BE2C (cell line): ENCODE measurements at places on chromosomes 7 and 10.
A peak's percentile ranks its signal among the peaks of the same experiment; 100 is the strongest.

GRCh38 chr7:92740700-92741126 lies 95.7 kb downstream of the CDK6 start:
- no peak for DNase-seq

GRCh38 chr10:122168598-122169394 lies 102.3 kb upstream of the BTBD16 start:
- DNase-seq, result no peak

DNA sequence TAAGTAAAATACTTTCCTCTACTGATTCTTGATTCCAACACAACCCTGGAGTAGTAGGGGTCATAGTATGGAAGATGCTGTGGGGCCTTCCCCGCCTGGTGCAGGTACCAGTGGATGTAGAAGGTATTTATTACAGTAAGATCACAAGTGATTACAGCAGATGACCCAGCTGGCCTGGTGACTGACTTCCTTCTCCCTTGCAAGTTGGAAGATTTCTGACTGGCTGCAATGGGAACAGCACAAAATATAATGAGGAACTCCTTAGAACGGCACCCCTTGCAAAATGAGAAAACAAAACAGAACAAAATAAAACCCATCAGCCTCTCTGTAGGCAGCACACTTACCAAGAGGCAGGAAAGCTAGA lies 61.7 kb upstream of the TARP start:
- DNase-seq, result no peak

GRCh38 chr10:63614371-63614891 lies 93.2 kb downstream of the REEP3 start:
- peak; percentile 14 for DNase-seq

DNA sequence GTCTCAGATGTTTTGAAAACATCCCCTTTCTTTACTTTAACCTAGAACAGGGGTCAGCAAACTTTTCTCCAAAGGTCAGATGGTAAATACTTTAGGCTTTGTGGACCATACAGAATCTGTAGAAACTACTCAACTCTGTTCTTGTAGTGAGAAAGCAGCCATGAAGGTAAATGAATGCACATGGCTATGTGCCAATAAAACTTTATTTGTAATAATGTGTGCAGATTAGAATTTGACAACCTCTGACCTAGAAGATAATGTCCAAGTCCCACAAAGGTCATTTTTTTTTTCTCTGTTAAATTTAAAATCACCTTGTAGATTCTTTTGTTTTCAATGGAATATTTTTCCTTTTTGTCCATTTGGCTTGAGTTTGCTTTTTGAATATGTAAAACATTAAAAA lies 17.2 kb downstream of the OIT3 start:
- no peak for DNase-seq

GRCh38 chr10:47154762-47155161 lies 145.2 kb upstream of the GDF10 start:
- no peak for DNase-seq

DNA sequence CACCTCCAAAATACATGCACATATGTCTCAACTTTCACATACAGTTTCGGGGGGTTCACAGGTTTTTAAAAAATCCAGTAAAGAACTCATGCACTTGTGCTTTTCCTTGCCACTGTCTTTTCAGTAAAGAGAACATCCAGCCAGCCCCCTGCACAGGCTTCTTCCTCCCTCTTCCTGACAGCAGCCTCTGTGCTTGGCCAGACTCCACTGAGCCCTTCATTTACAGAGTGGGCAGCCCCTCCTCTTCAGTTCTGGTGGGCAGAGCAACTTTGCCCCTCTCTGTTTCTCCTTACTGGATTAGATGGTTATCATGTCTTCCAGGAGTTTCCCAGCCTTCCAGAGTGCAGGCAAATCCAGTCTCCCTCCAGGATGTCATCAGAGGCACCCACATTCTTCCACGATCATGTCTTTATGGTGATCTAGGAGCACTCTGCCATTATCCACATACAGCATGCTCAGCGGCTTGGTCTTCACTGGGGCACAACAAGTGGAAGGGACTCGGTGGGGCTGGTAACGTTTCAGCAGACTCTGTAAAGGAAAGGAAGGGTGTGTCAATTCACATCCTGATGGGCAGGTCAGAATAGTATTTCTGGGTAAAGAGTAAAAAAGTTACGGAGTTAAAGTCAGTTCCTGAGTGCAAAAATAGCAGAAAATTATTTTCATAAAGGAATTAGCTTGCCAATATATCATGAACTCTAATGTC lies 8.8 kb downstream of the NODAL start:
- no peak for DNase-seq

DNA sequence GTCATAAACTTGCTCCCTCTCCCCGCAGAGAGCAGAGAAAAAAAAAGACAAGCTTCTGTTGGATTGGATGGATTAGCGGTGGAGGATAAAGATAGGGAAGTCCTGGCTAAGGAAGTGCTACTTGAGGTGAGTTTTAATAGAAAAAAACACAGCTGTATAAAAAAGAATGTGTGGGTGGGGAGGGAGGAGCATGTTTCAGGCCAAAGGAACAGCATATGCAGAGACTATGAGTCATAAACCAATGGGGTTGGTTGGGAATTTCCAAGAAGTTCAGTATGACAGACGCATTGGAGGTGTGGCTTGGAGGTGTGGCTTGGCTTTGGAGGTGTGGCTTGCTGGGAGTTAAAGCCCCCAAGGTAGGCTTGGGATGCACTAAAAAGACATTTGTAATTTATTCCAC lies 103.0 kb upstream of the LSM8 start:
- DNase-seq, result no peak

GRCh38 chr7:37970211-37970610 lies 49.8 kb downstream of the EPDR1 start:
- no peak for DNase-seq

- no peak for DNase-seq
These were observed 233.6 kb upstream of the PPP1R3A start for GRCh38 chr7:114152314-114152938.

- no peak for DNase-seq
These were observed 227.7 kb downstream of the FANK1 start for GRCh38 chr10:126124046-126124445.

DNA sequence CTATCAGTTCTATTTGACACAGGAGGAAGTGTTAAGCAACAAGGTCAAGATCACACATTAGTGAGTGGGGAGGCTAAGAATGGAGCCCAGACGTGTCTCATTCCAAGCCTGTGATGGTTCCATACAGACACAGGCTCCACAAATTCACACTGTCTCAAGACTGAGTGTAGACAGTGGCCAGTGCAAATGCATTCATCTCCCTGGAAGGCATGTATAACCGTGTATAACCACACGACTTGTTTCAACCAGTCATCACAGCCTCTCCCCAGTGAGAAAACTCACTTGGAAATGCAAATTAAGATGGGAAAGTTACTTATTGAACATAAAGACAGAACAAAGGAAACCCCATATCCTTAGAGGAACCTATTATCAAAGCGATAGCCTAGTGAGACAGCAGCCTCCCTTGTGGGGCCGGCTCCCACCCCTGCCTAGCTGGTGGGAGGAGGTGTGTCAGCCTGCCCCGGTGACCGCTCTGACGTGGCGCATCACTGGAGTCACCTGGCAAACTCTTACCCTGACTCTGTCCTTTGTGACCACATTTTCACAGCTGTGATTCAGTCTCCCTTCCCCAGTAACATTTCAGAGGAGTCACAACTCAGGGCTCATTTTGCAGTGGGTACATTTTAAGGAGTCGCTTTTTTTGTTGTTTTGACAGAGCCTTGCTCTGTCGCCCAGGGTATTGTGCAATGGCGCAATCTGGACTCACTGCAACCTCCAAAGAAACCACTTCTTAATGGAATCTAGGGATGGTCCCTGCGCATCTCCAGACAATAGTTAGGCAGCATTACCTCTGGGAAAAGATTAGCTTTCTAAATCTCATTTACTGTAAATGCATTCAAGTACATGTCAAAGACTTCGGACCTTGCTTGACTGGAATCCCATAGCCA lies 126.6 kb upstream of the PARD3 start:
- no peak for DNase-seq

- no peak for DNase-seq
These were observed 38.3 kb downstream of the WBP1L start for GRCh38 chr10:102781921-102782557.

GRCh38 chr7:27600247-27600646 lies 62.4 kb downstream of the HIBADH start:
- no peak for DNase-seq

GRCh38 chr7:140269004-140269638 lies 92.3 kb upstream of the KDM7A start:
- no peak for DNase-seq

GRCh38 chr10:103374263-103374662 lies 6.5 kb downstream of the TAF5 start:
- no peak for DNase-seq

DNA sequence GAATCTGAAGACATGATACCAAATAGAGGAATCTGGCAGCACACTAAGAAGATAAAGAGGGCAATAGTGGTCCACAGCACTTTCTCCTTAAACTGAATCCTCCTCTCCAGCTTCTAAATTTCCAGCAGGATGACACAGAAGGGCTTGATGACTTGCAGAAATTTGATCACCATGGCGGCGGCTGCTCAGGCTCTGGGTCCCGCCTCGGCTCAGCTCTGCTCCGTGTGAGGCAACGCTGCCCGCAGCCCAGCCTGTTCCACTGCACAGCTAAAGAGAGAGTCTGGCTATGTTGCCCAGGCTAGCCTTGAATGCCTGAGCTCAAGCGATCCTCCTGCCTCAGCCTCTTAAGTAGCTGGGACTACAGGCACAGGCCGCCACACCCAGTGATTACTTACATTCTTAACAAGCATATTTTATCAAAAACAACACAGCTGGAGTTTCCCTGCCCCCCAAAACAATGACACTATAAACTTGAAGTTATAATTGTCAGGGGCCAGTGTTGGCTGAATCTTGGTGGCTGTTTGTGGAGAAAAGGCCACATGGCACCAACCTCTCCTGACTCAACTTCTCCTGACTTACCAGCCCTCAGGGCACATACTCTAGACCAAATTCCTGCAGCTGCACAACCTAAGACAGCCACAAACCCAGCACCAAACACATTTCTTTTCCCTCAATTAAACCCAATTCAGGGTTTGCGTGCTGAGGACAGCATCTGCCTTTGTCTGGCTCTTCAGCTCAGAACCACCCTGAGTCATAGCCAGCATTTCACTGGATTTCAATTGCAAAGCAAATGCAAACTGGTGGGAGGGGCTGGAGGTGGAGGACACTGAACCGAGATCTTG lies 11.6 kb upstream of the TNPO3 start:
- DNase-seq, result no peak

GRCh38 chr10:88582411-88582805 lies 710 bp downstream of the RNLS start:
- DNase-seq, result no peak

DNA sequence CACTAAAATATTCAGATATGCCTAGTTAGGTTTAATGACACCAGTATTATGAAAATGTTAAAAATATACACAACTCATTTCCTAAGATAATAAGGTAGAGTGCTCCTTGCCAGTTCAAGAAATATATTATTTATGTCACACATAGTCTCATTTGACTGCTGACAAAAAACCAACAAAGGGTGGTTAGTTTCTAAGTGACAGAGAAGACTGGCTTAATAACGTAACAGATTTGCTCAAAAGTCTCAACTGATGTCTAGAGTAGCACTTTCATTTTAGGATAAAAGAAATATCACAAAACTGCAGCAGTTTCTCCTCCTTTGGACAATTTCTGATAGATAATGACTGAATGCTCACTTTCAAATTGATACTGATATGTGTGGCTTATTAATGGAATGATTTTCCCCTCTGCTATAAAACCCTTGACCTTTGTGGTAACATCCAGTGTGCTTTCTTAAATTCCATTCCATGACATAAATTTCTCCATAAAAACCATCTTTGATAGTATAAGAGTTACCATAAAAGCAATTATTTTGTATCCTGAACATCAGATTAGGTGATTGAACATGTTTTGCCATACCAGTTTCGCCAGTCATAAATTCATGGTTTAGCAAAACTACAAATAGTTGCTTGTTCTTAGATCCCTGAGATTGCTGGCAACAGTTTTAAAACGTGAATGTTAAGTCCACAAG lies 94.2 kb downstream of the NRBF2 start:
- no peak for DNase-seq

- no peak for DNase-seq
These were observed 1.0 kb upstream of the NRP1 start for GRCh38 chr10:33335551-33335800.

GRCh38 chr10:63055705-63056104 lies 77.4 kb upstream of the NRBF2 start:
- no peak for DNase-seq

GRCh38 chr10:51638737-51639136 lies 60.7 kb downstream of the CSTF2T start:
- no peak for DNase-seq

- no peak for DNase-seq
These were observed 153.2 kb upstream of the FZD8 start for GRCh38 chr10:35795131-35795824.

DNA sequence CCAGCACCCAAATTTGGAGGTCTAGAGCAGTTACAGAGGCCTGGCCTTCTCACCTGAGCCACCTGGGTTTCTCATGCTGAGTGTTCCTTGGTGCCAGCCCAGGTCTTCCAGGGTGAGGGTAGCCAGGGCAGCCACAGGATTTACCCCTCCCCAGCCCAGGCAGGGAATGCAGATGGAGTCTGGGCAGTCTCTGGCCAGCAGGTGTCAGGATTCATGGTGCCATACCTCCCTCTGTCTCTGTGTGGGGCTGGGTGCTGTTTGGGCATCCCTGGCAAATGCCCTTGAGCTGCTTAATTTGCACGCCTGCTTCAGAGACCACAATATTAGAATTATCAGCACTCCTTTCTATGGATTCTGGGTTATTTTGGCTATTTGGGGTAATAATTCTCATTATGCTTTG lies 246.7 kb downstream of the GFRA1 start:
- DNase-seq, result no peak

- DNase-seq, result no peak
These were observed 107.9 kb upstream of the FAM180A start for GRCh38 chr7:135856356-135857144.
